ENCODE measurements at places on chromosomes 4 and X.

DNA sequence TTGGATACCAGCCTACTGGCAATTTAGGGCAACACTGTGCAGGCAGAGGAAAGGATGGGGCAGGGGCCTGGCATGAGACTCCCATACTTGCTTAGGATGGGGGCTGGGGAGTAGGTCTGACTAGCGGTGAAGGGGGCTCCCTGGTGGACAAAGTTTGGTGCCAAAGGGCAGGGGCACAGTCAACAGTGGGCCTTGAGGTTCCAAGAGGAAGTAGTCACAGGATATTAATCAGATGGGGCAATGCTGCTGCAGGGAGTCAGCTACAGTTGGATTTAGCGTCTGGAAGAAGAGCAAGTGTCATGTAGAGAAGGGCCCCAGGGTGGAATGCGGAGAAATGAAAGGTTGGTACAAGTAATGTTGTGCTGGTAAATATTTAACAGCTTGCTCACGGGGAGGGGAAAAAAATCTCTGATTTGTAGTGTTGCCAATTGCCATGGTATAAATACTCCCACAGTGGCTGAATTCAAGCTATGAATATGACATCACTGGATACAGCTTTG, 139.4 kb downstream of the PJA1 start:
- no peak for DNase-seq

DNA sequence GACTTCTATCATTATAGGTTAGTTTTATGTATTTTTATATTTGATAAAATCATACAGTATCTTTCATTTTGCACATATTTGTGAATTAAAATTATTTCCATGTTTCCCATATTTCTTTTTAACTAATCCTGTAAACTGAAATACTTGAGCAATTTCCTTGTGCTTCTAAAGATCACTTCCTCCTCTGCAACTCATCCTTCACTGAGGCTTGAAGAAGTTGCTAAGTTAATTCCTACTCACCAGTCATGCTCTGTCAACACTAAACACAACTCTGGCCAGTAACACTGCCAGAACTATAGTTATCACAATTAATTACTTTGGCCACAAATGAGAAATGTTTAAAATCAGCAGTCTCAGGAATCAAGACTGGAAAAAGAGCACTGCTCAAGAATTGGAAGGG, 6.7 kb downstream of the SPATA4 start:
- DNase-seq, result no peak

- DNase-seq, result no peak
These were observed 756 bp upstream of the ADAMTS3 start for GRCh38 chr4:72569719-72570235.

GRCh38 chr4:92265021-92265420, 38.7 kb upstream of the GRID2 start:
- DNase-seq, result no peak

- no peak for DNase-seq
These were observed 68.1 kb downstream of the SLC9A7 start for GRCh38 chrX:46690818-46691217.

DNA sequence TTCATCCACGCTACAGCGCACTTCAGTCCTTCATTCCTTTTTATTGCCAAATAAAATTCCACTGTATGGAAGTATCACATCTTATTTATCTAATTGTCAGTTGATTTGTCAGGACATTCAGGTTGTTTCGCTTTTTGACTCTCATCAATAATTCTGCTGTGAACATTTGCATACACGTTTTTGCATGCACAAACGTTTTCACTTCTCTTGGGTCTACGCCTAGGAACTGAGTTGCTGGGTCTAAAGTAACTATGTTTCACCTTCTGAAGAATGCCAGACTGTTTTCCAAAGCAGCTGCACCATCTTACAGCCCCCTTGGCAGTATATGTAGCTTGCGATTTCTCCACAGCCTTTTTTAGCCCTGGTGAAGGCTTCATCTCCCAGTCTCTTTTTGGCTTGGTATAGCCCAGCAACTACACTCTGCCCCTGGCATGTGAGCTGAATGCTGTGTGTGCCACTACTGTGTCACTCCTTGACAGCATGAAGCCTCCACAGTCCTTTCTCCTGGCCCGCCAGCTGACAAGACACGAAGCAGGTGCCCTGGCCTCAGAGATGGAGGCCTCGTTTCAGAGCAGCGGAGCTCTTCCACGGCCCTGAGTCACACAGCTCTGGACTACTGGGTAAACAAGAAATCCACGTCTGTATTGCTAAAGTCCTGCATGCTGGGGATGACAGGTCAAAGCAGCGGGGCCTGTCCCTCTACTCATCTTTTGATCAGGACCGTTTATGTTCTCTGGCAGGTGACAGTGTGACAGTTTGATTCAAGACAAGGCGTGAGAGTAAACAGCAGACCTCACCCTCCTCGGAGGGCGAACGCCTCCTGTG, 75.5 kb downstream of the NSUN7 start:
- DNase-seq, result no peak

DNA sequence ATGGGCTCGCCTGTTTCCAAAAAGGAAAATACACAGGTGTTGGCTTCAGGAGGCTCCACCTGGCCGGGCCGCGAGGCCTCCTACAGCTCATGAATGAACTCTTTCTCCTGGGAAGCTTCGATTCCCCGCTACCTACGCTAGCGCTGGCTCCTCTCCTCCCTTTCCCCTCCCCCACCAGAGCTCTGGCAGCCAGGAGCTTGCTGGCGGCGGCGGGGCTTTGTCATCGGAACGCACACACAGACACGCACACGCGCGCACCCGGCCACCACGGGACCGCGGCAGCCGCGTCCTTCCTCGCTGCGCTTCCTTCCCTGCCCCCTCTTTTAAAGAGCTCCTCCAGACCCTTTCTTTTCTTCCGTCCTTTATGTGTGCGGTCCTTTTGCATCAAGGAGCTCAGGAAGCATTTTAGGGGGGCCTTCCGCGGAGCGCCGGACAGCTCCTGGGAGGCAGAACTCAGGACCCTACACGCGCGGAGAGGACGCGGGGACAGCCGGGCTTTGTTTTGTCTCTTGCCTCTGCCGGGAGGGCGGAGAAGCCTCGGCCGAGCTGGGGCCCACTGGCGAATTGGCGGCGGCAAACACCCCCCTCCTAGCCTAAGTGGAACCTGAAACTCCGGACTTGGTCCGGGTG, 70.2 kb upstream of the BCOR start:
- DNase-seq, result no peak

GRCh38 chr4:10083861-10084641, 32.5 kb downstream of the WDR1 start:
- no peak for DNase-seq

Data from cortex of kidney (tissue), 1 donor.